ENCODE measurements at places on chromosomes 6 and 20.

DNA sequence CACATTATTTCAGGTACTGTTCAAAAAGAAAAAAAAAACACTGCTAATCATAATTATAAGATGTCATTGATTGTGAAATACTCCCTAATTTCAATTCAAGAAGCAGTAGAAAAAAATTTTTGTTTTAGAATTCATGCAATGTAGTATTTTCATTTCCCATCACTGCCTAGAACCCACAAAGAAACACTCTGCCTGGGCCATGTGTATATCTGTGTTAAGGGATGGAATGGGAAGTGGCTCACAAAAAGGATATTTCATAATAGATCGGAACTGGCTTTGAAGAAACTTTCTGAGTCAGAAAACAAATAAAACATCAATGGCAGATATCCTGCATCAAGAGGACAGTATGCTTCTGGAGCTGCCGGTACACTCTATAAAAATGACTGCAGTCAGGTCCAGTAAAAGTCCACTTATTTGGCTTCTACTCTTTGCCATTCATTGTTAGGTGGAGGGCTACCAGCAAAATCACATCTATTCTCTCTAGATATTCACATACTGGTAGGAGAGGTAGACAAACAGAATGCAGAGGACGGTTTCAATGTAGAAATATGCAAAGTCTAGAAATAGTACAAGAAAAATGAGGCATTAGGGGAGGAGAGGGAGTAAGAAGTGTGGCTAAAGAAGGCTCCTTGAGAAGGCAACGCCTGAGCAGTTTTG is 135.0 kb upstream of the TNFAIP3 start:
- peak; percentile 75 for DNase-seq

GRCh38 chr20:42652266-42652665 is 537.4 kb downstream of the PTPRT start:
- no peak for DNase-seq

DNA sequence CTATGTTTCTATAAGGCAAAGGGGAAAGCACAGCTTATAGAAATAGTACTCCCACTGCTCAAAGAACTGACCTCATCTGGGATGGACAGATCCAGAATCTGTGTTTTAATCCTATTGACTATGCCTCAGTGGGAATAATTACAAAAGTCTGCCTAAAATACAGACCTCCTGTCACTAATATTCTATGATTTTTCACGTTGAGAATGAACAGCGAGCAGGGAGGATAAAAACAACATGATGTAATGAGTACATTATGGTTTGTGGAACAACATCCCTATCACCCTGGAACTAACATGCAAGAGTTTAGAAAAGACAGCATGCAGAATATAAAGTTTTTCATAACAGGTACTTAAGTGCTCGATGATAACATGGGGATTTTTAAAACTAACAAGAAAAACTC is 53.9 kb downstream of the EPHA7 start:
- DNase-seq: no peak

- DNase-seq: no peak
Observed at GRCh38 chr6:44906761-44907160, 421.4 kb upstream of the RUNX2 start.

GRCh38 chr20:47927385-47927851 is 142.1 kb upstream of the SULF2 start:
- peak; percentile 41 for DNase-seq

GRCh38 chr6:128235556-128235955 is 284.8 kb downstream of the PTPRK start:
- DNase-seq: no peak

All from EH (cell line).